CD4-positive, alpha-beta T cell treated with Interleukin-2 at 100 ng/mL for 4 hours (primary cell): ENCODE measurements at places on chromosomes 12 and 14.

GRCh38 chr12:49584591-49584990, 16.6 kb upstream of the MCRS1 start:
- DNase-seq, result no peak

- no peak for DNase-seq
Measured at GRCh38 chr12:121538699-121539061, 42.1 kb downstream of the KDM2B start.

- no peak for DNase-seq
Measured at GRCh38 chr14:89625244-89625713, 208.2 kb upstream of the FOXN3 start.

GRCh38 chr12:12216349-12217017, 50.4 kb downstream of the LRP6 start:
- no peak for DNase-seq

DNA sequence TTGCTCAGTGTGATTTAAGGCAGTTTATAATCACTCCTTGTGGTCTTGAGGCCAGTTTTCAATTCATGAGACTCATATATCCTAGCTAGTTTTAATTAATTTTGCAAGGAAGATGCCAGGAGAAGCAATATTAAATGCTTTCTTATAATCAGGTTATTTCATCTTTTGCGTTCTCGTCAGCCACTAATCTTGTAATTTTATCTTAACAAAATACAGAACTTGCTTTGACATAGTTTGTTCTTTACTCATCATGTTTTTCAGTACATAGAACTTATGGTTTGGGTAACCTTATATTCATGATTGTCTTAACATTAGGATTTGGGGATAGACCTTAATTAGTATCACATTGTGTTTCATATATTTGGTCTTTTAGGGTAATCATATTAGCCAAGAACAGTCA, 76.0 kb downstream of the LIN52 start:
- DNase-seq, result no peak

- no peak for DNase-seq
Measured at GRCh38 chr12:68665016-68665569, 21.7 kb upstream of the NUP107 start.

DNA sequence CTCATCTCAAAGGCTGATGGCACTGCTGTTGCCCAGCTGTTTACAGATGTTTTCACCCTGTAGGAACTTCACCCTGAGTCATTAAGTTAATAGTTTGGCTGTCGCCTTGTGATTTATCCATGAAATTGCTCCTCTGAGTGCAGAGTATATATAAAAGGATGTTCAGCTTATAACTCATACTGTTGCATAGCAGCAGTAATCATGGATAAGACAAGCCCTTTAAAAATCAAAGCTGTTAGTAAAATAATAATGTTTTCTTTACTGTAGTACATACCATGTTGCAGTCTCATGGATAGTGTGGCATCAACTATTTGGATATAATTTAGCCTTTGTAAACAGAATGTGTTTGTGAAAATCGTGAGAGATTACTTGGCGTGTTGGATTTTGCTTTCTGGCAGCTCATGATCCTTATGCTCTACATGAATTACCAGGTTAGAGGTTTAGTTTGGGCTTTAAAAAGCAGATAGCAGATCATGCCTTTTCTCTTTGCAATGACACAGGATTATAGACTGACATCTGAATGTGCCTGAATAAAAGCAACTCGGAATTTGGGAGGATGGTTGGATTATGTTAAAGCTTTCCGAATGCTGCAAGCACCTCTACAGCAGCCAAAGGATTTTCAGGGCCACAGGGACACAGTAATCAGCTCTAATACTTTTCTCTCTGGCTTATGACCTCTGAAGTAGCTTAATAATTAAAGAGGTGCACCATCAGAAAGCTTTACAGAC, 279.7 kb upstream of the ATP2B1 start:
- no peak for DNase-seq

DNA sequence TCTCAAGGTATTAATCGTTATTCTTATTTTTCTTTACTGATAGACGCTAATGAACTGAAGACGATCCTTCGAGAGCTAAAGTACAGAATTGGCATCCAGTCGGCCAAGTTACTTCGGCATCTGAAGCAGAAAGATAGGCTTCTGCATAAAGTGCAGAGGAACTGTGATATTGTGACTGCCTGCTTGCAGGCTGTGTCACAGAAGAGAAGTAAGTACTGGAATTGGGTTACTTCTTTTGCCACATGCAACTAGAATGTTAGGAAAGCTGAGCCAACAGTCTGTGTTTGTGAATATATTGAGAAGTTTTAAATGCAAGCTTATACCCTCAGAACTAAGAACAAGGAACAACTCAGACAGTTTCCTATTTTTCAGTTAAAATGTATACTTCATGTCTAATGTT, 26.6 kb upstream of the GNS start:
- DNase-seq, result no peak

DNA sequence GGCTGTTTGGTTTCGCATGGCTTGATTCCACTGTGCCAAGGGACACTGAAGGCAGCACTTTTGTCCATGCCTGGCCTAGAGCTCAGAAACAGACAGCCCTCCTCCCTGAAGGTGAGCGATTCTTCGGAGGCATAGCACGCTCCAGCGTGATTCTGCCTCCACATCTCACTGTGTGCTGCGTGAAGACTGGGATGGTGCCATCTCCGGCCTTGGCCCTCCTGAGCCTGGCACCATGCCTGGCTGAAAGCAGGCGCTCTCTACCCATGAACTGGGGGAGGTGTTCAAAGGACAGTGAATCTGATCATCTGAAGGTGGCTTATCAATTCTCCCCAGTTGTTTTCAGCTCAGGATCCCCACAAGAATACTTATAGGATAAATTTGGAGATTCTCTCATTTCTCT, 187.4 kb downstream of the TTC7B start:
- no peak for DNase-seq

- no peak for DNase-seq
Measured at GRCh38 chr12:82430541-82431145, 72.3 kb downstream of the METTL25 start.

DNA sequence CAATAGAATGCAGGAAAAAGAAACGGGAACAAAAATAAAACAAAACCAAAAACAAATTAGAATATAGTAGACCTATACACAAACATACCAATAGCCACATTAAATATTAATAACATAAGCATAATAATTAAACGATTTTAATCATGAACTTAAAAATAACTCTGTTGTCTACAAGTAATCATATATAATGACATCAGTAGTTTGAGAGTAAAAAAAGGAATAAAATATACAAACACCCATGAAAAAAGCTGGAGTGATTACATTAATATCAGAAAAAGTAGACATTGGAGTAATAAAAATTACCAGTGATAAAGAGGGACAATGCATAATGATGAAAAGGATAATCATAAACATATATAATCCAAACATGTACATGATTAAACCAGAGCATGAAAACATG, 181.8 kb downstream of the ATXN7L3B start:
- no peak for DNase-seq

DNA sequence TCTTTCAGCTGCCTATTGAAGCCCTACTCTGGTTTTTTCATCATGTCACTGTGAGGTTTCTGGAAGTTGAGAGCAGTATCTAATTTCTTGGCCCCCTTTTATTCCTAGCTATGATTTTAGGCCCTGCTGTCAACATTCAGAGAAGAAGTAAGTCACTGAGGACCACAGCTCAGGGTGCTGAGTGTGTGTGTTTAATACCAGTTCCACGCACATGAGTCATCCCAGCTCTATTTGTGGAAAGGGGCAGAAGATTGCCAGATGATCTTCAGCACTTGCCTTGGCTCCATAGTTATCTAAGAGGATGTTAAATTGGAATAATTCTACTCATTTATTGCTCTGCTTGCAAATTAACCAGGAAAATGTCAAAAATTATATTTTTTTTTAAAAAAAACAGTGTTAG, 65.5 kb upstream of the SLC38A4 start:
- DNase-seq, result no peak

GRCh38 chr12:62728741-62729140, 206.2 kb downstream of the PPM1H start:
- DNase-seq, result no peak

- DNase-seq, result peak; percentile 18
Measured at GRCh38 chr14:99430491-99430890, 50.2 kb downstream of the SETD3 start.
